ENCODE measurements at places on chromosomes 16 and 17. TPM values are rescaled to one million over a fixed set of nuclear protein-coding genes. Genes with fewer than 3 reads are reported as not detected.
A peak's percentile ranks its signal among the peaks of the same experiment; 100 is the strongest.

- peak; percentile 18 for DNase-seq
Measured at GRCh38 chr16:4064950-4065352, 51.3 kb downstream of the ADCY9 start.

DNA sequence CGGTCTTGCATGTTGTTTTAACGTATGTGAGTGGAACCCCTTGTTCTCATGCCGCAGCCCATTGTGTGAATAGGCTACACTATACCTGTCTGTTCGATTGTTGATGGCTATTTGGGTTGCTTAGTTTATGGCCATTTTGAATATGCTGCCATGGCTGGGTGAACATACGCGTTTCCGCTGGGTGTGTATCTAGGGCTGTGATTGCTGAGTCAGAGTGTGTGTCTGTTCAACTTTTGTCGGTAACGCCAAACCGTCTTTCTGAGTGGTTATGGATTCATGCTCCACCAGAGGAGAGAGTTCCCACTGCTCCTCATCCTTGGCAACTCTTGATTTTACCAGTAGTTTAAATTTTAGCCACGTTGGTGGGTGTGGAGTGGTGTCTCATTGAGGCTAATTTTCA lies 77.0 kb downstream of the METRNL start:
- DNase-seq: no peak

- no peak for DNase-seq
Measured at GRCh38 chr16:89191033-89191900, 9.1 kb downstream of the SLC22A31 start.

- no peak for DNase-seq
Measured at GRCh38 chr17:80839511-80839941, 152.1 kb upstream of the CHMP6 start.

DNA sequence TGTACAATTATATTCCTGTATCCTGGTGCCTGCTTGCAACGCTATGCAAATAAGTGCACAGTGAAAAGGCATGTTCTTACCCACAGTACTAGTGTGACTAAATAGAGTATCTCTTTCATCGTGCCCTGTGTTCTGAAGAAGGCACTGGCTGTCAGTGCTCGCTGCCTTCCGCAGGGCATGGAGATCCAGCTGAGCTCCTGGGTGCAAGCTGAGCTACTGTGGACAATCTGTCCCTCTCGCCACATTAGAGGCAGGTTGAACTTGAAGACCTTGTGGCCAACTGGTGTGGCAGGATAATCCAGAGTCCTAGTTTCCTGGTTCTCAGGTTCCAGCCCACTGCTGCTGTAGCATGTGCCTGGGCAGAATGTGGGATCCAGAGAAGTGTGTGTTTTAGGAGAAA lies 1.9 kb upstream of the ST6GALNAC1 start:
- no peak for DNase-seq

DNA sequence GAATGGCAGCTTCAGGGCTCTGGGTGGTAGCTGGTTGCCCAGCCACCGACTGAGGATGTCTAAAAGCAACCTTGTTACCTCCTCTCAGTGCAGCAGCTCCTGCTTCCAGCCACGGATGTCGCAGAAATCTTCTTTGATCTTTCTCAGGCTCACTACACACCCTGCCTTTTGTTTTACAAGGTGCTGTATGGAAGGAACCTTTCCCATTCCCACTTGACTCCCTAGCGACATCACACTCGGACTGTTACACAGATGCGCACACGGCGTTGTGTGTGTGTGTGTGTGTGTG lies 135.8 kb upstream of the CPHXL start:
- no peak for DNase-seq

GRCh38 chr17:82022310-82022980 lies at the start of gene CENPX:
Gene CENPX (minus strand): TSS chr17:82022878. CDS start chr17:82022861, 17 bp downstream.
- no peak for DNase-seq

- no peak for DNase-seq
Measured at GRCh38 chr16:71807905-71808592, 585 bp downstream of the AP1G1 start.

DNA sequence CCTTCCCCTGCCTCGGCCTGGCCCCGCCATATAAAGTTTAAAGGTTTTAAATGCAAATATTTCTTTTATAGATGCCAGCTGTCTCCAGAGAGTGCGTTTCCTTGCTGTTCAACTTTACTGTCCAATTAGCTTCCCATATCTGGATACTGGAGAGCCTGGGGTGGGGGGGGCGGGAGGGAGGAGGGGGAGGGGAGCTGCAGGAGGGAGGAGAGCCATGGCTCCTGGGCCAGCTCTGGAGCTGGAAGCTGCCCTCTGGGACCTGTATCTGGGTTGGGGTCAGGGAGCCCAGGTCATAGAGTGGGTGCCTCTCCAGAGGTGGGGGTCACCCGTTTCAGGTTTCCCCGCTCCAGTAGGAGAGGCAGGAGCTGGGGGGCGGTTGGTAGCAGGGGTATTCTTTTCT lies 6.2 kb upstream of the GSE1 start:
- DNase-seq: no peak

DNA sequence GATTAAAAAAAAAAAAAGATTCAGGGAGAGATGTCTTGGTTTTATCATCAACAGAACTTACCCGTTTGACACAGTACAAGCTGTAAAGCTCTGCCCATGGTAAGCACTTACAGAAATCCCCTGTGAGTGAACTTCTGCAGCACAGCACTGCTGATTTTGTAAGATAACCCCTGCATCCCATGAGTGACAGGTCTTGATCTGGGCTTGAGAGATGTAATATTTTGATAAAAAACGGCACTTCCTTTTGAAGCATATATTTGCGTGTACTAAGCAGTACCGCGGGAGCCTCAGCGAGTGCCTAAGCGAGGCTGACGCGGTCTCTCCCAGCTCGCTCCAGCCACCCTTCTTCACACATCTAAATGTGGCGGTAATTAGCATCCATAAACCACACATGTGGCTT lies 50.5 kb downstream of the IKZF3 start:
- DNase-seq: peak; percentile 41

DNA sequence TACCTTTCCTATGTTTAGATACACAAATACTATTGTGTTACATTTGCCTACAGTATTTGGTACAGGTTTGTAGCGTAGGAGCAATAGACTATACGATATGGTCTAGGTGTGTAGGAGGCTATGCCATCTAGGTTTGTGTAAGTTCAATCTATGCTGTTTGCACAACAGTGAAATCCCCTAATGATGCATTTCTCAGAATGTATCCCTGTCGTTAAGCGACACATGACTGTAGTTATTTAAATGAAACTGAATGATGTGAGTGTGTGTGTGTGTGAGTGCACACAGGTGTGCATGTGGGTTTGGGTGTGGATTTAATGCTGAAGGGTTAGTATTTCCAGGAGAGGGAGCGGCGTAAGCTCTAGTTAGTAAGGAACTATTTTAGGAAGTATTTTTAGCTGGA lies 34.6 kb upstream of the SMIM36 start:
- DNase-seq: no peak

DNA sequence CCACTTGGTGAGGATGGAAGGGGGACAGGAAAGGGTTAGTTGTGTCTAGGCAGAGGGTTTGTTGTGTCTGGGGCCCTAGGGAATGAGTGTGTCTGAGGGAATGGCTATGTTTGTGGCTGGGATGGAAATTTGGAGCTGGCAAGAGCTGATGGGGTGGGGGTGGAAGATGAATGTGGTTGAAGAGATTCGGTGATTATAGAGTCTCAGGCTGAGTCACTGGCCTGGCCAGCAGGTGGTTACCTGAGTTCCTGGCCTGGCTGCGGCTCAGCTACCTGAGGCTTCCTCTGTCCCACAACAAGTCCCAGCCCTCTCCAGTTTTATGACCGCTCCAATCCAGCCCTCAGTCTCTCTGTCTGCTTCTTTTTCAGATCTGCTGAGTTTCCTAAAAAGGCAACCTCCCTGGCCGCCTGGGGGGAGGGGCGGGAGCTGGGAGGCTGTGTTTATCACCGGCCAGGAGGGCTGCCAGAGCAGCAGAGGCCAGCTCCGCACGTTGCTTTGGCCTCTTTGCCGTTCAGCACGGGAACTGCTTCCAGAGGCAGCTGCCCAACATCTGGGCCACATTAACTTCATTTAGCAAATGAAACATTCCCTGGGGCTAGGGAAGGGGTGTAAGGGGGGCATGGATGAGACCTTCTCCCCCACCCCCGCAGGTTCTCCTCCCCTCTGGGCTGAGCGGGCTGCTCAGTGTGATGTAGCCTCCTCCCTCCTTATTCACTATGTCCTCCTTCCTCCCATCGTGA lies 21.8 kb downstream of the ITGB3 start:
- DNase-seq: no peak

The HYDIN gene
- total RNA-seq: 0.17 TPM

The CCL23 gene
- not detected for total RNA-seq

The NUP93 gene
- total RNA-seq: 150 TPM

The C16orf46 gene
- total RNA-seq: 0.41 TPM

The TBC1D26 gene
- not detected for total RNA-seq
